Osteoblast (primary cell): ENCODE measurements at places on chromosomes 2 and 18. TPM values are rescaled to one million over a fixed set of nuclear protein-coding genes. Genes with fewer than 3 reads are reported as not detected.
A peak's percentile ranks its signal among the peaks of the same experiment; 100 is the strongest.

DNA sequence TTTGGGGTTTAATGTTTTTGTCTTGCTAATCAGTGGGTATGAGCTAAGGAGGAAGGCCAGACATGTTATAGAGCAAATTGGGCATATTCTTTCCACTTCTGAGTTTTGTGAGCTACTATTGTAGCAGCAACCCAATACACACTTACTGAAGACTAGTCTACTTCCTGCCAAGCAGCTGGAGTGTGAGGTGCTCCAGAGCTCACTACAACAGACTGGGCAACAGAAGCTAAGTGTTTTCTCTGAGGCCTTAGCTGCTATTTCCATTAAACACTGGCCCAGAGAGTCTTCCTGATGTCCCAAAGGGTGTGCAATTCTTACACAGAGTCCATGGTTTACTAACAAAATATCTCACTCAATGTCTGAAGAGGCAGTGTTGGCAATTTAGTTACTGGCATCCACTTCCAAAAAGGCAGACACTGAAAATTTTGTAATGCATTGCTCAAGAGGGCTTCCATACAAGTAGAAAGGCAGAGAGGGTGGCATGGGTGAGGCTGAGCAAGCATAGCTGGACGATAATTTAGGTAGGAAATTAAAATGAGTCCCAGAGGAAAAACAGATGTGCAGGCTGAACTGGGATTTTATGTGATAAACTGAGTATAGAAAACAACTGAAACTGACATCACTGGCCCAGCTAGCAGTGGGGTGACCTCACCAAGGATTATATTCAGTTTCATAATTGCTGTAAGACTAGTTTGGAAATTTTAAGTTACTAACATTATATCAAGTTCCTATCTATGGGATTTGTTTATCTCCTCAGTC lies 68.6 kb downstream of the ZC3H6 start:
- H3K36me3 ChIP-seq, result no peaks in the 10 kb centered on the region
- peak; percentile 6 for DNase-seq

DNA sequence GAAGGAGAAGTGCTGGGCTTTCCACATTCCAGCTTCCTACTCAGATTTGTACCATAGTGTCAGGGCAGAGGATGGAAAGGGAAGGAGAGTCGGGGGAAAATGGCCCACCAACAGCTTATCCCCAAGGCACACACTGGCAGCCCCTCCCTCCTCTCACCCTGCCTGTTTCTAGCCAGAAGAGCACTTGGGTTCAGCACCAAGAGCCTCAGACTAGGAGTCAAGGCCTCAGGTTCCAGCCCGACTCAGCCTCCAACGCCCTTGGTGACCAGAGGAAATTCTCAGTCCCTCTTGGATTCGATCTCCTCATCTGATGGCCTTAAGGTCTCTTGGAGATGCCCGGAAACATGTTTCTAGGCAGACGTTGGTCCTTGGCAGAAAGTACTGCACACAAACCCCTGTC lies 53.9 kb downstream of the TNS1 start:
- DNase-seq, result no peak
- no peaks in the 10 kb centered on the region for H3K27me3 ChIP-seq
- no peak overlapping the region for H3K27ac ChIP-seq
- no peaks in the 10 kb centered on the region for H3K36me3 ChIP-seq

DNA sequence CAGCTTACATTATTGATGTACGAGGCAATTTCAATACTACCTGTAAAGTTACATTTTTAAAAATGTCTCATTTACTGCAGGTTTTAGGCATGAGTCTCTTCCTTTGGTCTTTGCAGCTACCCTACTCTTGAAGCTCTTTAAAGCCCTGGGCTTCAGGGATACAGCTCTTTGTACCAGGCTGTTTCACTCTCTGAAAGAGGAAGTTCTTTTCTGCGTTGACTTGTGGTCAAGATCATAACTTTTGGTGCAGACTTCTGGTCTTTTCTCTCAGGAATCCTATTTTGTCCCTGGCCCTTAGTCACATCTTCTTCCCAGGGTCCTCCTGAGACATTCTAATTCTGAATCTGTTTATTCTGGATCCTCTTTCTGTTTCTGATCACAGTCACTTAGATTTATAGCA lies 16.6 kb upstream of the HRH4 start:
- no peak overlapping the region for H3K4me3 ChIP-seq
- H3K27me3 ChIP-seq, result no peaks in the 10 kb centered on the region
- H3K27ac ChIP-seq, result no peak overlapping the region

Gene LIPT1
- total RNA-seq, result 7.4 and 9.8 TPM in 2 replicates

DNA sequence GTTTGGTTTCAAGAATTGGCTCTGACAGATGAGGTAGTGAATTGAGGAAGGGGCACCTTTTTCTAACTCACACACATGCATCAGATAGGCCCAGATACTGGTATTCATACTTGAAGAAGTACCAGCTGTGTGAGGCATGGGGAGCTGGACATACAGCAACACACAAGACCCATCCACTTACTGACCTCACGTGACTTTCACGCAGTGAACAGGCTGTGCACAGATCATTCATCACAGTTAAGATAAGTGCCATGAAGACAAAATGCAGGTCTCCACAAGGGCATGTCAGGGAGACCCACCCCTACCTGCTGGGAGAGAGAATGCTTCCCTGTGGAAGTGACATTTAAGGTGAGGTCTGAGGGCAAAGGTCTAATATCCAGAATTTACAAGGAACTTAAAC lies 38.6 kb downstream of the SP110 start:
- H3K27me3 ChIP-seq, result no peaks in the 10 kb centered on the region
- no peak for DNase-seq
- H3K27ac ChIP-seq, result no peak overlapping the region

Gene LCT
- under 0.01 TPM in 2 replicates for total RNA-seq

Gene RTKN
- total RNA-seq, result 14.1 and 16.2 TPM in 2 replicates

Gene RAB6C
- total RNA-seq, result not detected in 2 replicates

Gene MYOM1
- 1.5 and 1.8 TPM in 2 replicates for total RNA-seq

GRCh38 chr2:38856165-38856564 lies 19.6 kb downstream of the DHX57 start:
- no peaks in the 10 kb centered on the region for H3K4me1 ChIP-seq
- no peak for DNase-seq
- no peak overlapping the region for H3K27ac ChIP-seq
- no peak overlapping the region for H3K4me3 ChIP-seq
- no peaks in the 10 kb centered on the region for H3K27me3 ChIP-seq

Gene TTN
- under 0.01 TPM in 2 replicates for total RNA-seq

- no peak for DNase-seq
- H3K27ac ChIP-seq, result no peak overlapping the region
- H3K27me3 ChIP-seq, result no peaks in the 10 kb centered on the region
- no peak overlapping the region for H3K4me3 ChIP-seq
- H3K4me1 ChIP-seq, result no peaks in the 10 kb centered on the region
Observed at GRCh38 chr2:193693758-193694157, 1499.0 kb upstream of the TMEFF2 start.

- no peaks in the 10 kb centered on the region for H3K27me3 ChIP-seq
- H3K36me3 ChIP-seq, result no peaks in the 10 kb centered on the region
- no peaks in the 10 kb centered on the region for H3K4me1 ChIP-seq
- DNase-seq, result peak; percentile 31
- no peak within 1 kb of the TSS for H3K4me3 ChIP-seq
- no peak within 1 kb of the TSS for H3K27ac ChIP-seq
Observed at GRCh38 chr2:114442510-114442909, at the start of gene DPP10. Gene DPP10, plus strand, starts transcription at chr2:114442641.

Gene ASPRV1
- total RNA-seq, result 0.29 and 0.72 TPM in 2 replicates

DNA sequence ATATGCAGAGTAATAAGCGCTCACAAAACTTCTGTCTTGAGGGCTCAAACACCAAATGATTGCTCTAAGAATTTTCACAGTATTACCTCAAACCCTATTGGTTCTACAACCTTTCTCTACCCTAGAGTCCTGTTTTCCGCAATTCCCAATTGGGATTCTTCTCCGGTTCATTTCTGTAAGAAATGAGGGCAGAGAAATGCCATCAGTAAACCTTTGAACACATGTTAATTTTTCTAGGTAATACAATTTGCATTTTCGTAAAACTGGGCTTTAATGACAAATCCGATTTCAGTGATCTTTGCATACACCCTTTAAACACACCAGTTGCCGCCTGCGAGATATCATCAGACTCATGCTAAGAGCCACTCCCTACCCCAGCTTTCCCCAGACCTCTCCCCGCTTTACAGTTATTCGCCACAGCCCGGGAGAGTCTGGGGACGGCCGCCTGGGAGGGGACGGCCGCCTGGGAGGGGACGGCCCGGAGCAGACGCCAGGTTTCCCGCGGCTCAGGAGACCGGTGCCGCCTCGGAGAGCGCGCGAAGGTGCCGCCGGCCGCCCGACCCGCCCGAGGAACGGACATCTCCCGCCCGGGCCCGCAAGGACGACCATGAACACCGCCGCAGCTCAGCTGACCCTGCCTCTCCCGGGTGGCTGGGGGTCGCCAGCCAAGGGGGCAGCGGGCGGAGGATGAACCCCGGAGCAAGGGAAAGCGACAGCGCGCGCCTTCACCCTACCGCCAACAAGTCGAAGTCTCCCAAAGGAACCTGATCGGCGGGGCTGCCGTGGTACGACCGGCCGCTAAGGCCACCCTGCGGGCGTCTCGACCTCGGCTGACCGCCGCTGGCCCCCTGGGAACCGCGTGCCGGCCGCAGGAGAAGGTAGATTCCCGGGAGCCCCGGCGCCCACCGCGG lies 463 bp downstream of the SMC6 start:
- peak overlapping the region; percentile 92 for H3K27ac ChIP-seq
- H3K36me3 ChIP-seq, result no peaks in the 10 kb centered on the region
- H3K4me3 ChIP-seq, result peak overlapping the region; percentile 94
- H3K4me1 ChIP-seq, result peaks cover 39% of the 10 kb centered on the region
- H3K27me3 ChIP-seq, result no peaks in the 10 kb centered on the region

Gene TLX2
- total RNA-seq, result under 0.01 and 0.36 TPM in 2 replicates

Gene RPL37A
- total RNA-seq, result 869 and 994 TPM in 2 replicates

Gene ECEL1
- not detected in 2 replicates for total RNA-seq

Gene GRP
- total RNA-seq, result not detected in 2 replicates

DNA sequence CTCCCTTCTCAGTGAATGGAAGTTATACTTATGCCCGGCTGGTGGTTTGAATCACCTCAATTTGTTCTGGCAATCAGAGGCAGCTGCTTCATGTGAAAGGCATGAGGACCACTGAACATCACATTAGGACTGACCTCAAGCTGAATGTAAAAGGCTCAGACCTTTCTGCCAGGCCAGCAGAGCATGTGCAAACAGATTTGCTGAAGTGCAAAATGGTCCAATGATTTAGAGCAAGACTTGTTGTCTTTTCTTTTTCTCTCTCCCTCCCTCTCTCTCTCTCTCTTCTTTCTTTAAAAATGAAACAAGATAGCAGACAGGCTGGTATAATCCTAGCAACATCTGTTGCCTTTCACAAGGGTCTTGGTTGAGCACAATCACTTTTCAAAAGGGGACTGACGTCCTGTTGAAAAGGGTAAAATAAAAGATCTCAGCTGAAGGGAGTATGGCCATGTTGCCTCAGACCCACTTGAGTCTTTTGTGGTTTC lies 13.3 kb upstream of the CDH7 start:
- H3K27me3 ChIP-seq, result no peaks in the 10 kb centered on the region
- H3K4me3 ChIP-seq, result no peak overlapping the region
- DNase-seq, result no peak
- no peaks in the 10 kb centered on the region for H3K4me1 ChIP-seq

- H3K27ac ChIP-seq, result no peak overlapping the region
- no peak for DNase-seq
- H3K4me1 ChIP-seq, result peaks cover 32% of the 10 kb centered on the region
- H3K36me3 ChIP-seq, result no peaks in the 10 kb centered on the region
- H3K4me3 ChIP-seq, result no peak overlapping the region
Observed at GRCh38 chr18:59517446-59518165, 158.5 kb upstream of the LMAN1 start.

DNA sequence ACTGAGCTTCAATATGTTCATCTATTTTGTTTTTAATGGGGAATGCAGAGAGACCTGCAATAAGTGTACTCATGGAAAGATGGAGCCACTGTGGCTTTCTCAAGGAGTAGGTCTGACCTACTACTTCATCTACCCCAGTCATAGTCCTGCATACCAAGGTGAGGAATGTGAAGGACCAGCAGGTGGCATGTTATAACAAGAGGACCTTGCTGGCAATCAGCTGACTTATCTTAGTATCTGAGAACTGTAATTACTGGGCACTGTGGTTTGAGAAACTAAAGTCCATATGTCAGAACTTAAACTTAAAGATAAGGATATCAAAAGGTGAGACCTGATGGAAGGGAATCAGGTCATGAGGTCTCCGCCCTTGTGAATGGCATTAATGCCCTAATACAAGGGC lies 1104.2 kb downstream of the BCL11A start:
- no peaks in the 10 kb centered on the region for H3K27me3 ChIP-seq
- no peaks in the 10 kb centered on the region for H3K36me3 ChIP-seq
- no peak overlapping the region for H3K27ac ChIP-seq
- H3K4me3 ChIP-seq, result no peak overlapping the region

Gene PPP1CB
- total RNA-seq, result 167 and 170 TPM in 2 replicates

Gene HTR2B
- 2.9 and 5.3 TPM in 2 replicates for total RNA-seq
